ENCODE measurements at places on chromosomes 12 and 14.
A peak's percentile ranks its signal among the peaks of the same experiment; 100 is the strongest.

DNA sequence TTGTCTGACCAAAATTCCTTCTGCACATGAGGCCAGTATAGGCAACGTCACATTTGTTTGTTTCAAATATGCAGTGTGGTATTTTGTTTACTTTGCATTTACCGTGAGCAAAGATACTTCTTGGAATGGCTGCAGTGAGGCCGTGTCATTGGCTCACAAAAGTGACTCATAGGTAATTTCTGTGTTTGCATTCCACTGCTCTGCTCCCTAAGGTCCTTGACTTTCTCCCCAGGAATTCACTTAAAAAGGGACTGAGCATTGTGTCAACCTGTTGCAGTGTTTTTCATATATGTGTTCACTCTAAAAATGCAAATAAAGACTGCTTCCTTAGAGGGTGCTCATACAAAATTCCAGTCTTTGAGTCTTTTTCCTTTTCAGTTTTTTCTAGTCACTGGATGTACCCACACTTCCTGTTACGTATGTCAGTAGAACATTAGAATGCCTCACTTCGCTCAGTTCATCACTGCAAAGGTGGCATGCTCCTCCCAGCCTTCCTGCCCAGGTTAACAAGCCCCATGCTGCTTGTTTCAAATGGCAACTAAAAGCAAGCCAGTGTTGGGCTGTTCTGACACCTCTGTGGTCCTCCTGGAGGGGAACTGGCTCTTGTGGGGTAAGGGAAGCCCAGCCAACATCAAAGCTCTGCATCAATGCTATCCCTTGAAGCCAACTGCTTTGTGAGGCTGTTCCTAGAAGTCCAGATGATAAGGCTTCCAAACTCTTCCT lies 9.1 kb downstream of the C12orf76 start:
- peak; percentile 13 for DNase-seq

DNA sequence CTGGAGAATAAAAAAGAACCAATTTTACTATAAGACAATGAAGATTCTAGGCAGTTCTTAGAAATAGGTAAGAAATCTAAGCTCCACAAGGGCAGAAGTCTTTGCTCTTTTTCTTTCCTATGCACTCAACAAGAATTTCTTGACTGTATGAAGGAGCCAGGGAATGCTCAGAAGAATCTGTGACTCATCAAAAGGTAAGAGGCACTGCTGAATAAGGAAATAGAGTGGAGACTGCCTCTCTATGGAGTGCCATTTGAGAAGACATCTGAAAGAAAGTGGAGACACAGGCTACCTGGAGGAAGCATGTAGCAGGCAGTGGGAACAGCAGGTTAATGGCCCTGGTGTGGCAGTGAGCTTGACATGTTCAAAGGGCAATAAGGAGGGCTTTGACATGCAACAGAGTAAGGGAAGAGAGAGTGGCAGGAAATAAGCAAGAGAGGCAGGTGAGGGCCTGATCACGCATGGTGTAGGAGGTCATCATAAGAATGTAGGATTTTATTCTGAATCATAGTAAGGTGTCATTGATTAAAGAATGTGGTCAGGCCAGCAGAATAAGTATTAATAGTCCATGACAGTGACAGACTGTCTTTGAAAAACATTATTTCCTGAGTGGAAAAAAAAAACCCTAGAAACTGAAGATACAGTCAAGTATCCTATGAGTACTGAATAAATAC lies 446.7 kb upstream of the GARIN6 start:
- DNase-seq = no peak

- DNase-seq = no peak
These were observed 161.0 kb downstream of the SLC38A4 start for GRCh38 chr12:46664761-46665287.

- peak; percentile 73 for DNase-seq
These were observed 54.2 kb upstream of the CERS5 start for GRCh38 chr12:50221228-50222008.

- DNase-seq = no peak
These were observed 5.8 kb downstream of the VRK1 start for GRCh38 chr14:96802963-96803362.

GRCh38 chr12:835754-836518 lies 83.6 kb downstream of the WNK1 start:
- DNase-seq = no peak
